ENCODE measurements at places on chromosomes 2 and 18.

DNA sequence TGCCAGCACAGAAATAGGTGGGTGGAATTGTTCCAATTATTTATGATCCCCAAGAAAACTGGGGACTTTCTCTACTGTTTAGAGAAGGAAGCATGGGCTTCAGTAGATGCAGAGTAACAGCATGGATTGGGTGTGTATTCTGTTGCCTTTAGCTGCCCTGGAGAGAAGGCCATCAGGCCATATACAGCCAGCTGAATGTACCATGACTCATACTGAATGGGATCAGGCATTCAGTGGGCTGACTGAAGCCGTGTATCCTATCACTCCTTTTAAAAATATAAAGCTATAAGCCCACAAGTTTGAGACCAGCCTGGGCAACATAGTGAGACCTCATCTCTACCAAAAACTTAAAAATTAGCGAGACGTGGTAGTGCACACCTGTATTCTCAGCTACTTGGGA lies 16.7 kb upstream of the PLEKHM3 start:
- no peak for DNase-seq

DNA sequence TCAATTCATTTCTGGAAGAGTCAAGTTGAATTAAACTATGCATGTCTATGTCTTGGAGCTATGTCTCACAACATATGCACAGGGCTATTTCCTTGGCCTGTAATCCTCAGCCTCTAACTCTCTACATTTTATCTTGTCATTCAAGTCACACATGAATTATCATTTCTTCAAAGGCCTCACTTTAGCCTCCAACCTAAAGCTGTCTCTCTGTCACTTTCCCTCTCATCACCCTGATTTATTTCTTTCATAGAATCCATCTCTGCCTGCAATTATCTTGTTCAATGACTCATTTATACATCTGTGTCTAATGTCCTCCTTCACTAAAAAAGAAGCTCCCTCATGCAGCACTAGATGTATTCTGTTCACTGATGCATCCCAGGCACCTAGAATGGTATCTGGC lies 614.2 kb upstream of the REG3G start:
- no peak for DNase-seq

- DNase-seq = no peak
These were observed 280.7 kb upstream of the RND3 start for GRCh38 chr2:150767991-150768746.

DNA sequence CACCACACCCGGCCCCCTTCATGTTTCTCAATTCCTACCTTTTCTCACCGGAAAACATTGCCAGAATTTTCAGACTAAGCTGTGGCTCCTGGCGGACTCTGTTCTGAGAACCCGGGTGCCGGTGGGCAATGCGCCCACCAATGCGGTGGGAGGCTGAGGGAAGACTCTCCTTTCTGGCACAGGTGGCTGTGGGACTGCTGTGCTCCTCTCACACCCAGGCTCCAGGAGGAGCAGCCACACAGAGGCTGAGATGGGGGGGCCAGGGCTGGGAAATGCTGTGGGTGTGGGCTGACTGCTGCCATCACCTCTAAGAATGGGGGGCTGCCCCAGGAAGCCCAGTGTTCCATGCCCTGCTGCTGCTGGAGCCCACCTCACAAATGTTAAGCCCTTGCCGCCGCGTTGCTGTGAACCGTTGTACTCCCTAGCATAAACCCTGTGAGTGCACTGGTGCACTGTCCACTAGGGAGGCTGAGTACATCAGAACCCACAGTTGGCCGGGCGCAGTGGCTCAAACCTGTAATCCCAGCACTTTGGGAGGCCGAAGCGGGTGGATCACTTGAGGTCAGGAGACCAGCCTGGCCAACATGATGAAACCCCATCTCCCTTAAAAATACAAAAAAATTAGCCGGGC lies 152.6 kb downstream of the LDLRAD4 start:
- DNase-seq = no peak

- DNase-seq = no peak
These were observed 64.9 kb downstream of the DNMT3A start for GRCh38 chr2:25276569-25277465.

- no peak for DNase-seq
These were observed 59.1 kb downstream of the SAP130 start for GRCh38 chr2:127968610-127969339.

DNA sequence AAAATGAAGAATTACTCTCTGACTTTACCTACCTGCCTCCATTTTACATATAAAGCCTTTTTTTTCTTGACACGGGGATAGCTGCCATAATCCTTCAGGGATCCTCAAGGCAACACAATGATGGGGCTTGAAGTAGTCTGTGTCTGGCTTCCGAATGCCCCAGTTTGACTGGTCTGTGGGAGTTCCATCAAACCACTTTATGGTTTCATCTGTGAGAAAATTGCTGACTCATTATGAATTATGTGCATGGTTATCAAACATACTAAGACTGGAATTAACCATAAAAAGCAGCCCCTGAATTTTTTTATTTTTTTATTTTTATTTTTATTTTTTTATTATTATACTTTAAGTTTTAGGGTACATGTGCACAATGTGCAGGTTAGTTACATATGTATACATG lies 117.5 kb downstream of the PLA2R1 start:
- no peak for DNase-seq

DNA sequence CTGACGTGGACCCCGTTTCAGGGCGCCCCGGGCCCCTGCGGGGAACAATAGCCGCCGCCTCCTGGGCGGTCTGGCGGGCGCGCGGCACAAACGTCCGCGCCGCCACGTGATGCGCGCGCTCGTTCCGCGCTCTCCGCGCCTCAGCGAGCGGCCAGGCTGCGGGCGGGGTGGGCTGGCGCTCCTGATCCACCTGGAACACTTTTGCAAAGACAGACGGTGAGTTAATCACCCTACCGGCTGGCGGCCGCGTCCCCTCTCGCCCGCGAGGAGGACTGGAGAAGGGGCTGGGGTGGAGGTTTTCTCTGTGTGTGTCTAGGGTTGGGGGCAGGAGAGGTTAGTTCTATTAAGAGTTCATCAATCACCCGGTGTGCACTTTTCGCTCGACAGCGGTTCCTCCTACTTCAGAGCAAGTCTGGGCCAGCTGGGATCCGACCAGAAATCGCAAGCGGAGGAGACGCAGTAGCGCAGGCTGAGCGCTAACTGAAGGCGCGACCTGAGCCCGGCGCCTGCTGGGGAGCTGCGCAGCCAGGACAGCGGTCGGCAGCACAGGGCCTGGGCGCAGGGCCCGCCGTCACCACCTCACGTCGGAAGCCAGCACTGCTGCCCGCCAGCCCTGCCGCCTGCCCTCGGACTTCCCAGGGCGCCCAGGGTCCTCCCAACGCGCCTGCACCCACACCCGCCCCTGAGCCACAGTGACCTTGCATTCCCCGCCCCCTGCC lies 10.3 kb upstream of the HOXD1 start:
- peak; percentile 60 for DNase-seq

GRCh38 chr18:35917043-35917442 lies 55.4 kb upstream of the RMP24 start:
- no peak for DNase-seq

DNA sequence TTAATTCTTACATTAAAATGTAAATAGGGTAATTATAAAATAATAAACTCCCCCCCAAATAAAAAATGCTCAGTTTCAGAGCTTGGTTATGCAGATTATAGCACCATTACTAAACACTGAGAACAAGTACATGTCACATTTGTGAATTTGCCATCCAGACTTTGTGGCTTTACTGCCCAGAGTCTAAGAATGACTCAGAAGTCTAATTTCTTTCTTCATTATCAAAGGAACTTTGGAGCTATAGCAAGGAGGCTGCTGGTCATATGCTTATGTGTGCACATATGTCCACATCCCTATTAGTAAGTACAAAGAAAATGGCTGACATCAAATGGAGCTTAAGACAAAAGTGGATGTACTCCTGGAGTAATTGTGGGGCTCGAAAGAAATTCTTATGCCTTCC lies 248.5 kb upstream of the SESTD1 start:
- DNase-seq = no peak

DNA sequence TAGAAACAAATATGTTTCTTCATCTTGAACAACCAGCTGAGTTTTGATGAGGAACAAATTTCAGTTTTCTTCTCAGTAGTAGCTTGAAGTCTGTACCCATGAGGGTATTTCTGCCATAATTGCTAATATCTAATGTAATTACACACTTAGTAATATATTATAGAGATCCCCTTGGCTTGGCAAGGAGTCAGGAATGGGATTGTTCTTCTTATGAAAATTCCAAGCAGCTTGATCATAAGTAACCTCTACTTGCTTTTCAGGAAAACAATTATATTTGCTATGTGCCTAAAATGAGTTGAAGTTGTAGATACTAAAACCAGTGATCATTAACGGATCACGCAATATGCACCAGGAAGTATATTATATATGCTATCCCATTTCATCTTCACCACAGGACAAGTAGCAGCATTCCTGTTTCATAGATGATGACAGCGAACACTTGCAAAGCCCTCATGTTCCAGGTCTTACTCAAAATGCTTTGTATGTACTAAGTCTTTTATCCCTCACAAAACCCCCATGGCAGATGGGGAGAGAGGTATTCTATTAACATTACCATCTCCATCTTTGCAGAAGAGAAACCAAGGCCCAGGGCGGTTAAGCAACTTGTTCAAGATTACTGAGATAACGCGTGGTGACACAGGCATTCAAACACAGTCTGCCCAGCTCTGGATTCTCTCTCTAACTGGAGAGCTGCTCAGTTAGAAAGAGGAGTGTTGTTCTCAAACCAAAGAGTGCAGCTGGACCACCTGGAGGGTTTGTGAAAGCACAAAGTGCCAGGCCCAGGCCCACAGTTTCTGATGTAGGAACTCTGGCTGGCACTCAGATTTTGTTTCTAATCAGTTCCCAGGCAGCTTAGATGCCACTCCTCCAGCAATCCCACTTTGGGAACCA lies 21.8 kb upstream of the RGPD4 start:
- no peak for DNase-seq

DNA sequence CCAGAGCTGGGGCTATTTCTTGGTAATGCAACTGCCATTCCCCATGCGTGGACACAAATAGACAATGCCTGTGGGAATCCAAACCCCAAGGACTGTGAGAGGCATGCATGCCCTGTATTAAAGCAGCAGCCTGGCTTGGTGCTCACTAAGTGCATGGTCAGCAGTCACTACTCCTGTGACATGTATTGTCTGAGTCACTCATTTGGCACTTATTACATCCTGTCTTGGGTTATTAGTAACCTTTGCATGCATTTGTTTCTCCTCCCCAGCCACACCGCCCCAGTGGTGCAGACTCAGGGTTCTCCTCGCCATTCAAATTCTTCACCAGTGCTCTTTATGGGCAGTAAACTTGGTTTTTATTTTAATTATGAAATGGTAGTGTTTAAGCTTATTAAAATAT lies 30.2 kb downstream of the PRKCE start:
- DNase-seq = no peak

DNA sequence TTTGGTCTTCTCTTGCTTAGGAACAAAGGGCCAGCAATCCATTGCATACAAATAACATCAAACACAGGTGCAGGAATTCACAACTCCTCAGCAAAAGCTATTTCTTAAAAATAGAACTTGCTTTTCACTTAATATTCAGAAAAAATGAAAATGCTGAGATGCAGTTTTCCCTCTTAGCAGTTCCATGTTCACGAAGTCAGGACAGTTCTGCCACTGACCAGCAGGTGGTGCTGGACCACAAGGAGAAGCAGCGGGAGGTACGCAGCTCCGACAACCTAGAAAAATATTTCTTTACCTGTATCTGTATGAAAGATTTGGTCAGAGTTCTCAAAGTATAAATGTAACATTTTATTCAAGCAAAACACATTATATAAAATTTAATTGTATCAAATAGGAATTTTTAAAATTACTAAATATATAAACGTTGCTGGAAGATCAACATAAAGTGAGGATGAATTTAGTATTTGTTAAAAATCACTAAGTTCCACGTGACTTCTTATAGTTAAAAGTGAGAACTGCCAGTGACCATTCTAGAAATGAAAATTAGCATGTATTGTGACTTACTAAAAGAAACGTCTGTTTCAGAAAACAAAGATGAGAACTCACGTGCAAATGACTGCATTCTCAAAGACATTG lies 48.8 kb downstream of the ADNP2 start:
- peak; percentile 81 for DNase-seq

GRCh38 chr2:157168501-157168900 lies 89.0 kb upstream of the GALNT5 start:
- no peak for DNase-seq

- no peak for DNase-seq
These were observed 169.4 kb downstream of the TNS1 start for GRCh38 chr2:217833439-217833838.

DNA sequence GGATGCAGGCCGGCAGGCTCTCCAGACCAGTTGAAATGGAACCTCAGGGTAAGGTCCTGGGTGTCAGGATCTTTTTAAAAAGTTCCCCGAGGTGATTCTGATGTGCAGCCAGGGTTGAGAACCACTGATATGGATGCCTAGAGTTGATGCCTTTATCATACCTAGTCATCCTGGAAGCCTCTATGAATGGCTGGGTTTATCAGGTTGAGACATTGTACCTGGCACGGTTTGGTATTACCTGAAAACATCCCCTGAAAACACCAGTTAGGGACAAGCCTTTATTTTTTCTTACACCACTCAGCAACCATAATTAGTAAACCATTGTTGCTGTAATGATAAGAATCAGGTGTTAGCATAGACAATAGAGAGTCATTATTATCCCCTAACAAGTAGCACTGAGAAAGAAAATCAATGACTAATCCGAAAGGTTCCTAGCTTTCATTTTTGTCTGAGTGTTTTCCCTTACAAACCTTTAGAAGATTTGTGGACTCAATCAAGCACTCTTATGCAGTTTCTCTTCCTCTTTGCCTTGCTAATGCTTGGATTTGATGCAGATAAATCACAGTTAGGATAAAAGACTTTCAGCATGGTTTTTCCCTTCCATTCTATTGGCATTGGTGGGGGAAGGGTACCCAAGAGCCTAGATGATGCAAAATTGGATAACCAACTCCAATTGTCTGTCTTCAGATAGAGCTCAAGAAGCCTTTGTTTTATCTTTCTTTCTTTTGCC lies 116.5 kb upstream of the LYPD6 start:
- DNase-seq = no peak

DNA sequence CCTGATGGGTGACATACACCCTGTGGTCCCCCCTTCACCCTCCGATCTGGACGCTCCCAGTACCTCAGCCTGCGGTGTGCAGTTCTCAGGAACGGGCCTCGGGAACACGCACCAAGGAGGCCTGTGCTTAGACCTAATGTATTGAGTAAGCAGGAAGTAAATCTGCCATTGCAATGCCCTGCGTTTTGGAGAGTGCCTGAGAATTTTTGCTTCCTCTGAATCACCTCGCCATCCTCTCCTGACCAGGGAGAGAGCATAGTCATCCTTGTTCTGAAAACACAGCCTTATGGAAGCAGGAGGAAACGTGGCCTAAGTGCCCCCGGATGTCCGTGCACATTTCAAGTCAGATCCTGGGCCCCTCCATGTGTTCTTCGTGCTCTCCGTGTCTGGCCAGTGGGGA lies 272.2 kb downstream of the NDUFA10 start:
- no peak for DNase-seq

GRCh38 chr2:215360596-215360995 lies 48.7 kb downstream of the ATIC start:
- DNase-seq = no peak

DNA sequence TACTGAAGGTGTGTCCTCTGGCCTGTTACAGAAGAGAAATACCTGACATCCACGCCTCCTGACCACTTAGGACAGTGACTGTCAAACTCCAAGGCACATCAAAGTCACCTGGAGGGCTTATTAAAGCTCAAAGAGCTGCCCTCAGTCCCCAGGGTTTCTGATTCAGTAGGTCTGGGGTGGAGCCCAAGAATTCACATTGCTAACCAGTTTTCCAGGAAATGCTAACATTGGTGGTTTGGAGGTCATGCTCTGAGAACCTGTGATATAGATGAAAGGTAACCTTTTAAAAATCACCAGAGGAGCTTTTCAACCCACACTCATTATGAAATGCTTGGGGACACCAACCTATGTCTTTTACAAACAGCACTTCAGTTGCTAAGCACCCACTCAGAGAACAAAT lies 172.3 kb downstream of the ALK start:
- no peak for DNase-seq

Measured in KBM-7 (cell line).